ENCODE measurements at places on chromosomes 3 and 15. TPM values are rescaled to one million over a fixed set of nuclear protein-coding genes. Genes with fewer than 3 reads are reported as not detected.

Gene PATL2
- total RNA-seq: 13.5 TPM

Gene COL6A5
- not detected for total RNA-seq

Gene TMC3
- not detected for total RNA-seq

Gene CPN2
- total RNA-seq: not detected

Gene CDHR4
- not detected for total RNA-seq

Gene GP5
- total RNA-seq: 0.26 TPM

Gene THPO
- total RNA-seq: not detected

Gene IP6K2
- 58.4 TPM for total RNA-seq

Gene IMPG2
- 0.05 TPM for total RNA-seq

Gene CNTN4
- not detected for total RNA-seq

Gene LRRIQ4
- 0.09 TPM for total RNA-seq

Gene SEMA3F
- 0.14 TPM for total RNA-seq

Gene AHSG
- not detected for total RNA-seq

Gene DNAH1
- total RNA-seq: 9.9 TPM

Gene MEX3B
- total RNA-seq: 1.1 TPM

Gene GUCA1C
- total RNA-seq: not detected

Gene MUC4
- 0.90 TPM for total RNA-seq

Gene CYP19A1
- total RNA-seq: 0.09 TPM

Gene RAB11A
- total RNA-seq: 163 TPM

Gene AGTR1
- not detected for total RNA-seq

Gene CHRM5
- total RNA-seq: not detected

Gene VEPH1
- total RNA-seq: not detected

Gene FHIT
- total RNA-seq: 23.8 TPM

Gene AMIGO3
- total RNA-seq: 0.21 TPM

Gene DIS3L
- total RNA-seq: 57.2 TPM

Gene CDC25A
- total RNA-seq: 60.2 TPM

Gene LDHAL6B
- total RNA-seq: not detected

Gene PIERCE2
- total RNA-seq: not detected

Gene CD200
- total RNA-seq: 144 TPM

Gene ITIH4
- 3.6 TPM for total RNA-seq

Gene SLC51A
- total RNA-seq: not detected

Gene GPD1L
- total RNA-seq: 19.0 TPM

Gene GCSAM
- total RNA-seq: 1.7 TPM

Gene LMAN1L
- 0.36 TPM for total RNA-seq
